Left renal cortex interstitium (tissue), 4 donors: ENCODE measurements at places on chromosomes 16 and 17. TPM values are rescaled to one million over a fixed set of nuclear protein-coding genes. Genes with fewer than 3 reads are reported as not detected.

DNA sequence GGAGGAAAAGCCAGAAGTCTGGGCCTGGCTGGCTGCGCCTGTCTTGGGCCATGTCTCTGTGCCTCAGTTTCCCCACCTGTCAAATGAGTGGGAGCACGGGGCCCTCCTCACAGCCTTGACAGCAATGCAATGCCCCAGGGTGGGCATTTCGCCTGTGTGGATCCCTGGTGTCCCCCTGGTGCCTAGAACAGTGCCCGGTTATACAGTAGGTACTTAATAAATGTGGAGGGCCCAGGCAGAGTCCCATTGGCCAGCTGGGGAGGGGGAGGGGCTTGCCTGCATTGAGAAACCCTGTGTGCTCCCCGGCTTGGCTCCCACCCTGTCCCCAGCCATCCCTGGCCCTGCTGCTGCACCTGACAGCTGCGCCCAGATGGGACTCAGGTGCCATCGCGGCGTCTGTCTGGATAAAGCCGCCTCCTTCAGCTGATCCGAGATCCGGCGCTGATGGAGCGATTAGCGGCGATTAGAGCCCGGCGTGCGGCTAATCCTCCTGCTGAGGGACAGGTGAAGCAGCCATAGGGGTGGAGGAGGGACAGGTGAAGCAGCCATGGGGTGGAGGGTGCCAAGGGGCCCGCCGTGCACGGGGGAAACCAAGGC lies 12.4 kb downstream of the ZFPM1 start:
- no peak for DNase-seq

- no peak for DNase-seq
These were observed 215.6 kb downstream of the MSI2 start for GRCh38 chr17:57471868-57472368.

DNA sequence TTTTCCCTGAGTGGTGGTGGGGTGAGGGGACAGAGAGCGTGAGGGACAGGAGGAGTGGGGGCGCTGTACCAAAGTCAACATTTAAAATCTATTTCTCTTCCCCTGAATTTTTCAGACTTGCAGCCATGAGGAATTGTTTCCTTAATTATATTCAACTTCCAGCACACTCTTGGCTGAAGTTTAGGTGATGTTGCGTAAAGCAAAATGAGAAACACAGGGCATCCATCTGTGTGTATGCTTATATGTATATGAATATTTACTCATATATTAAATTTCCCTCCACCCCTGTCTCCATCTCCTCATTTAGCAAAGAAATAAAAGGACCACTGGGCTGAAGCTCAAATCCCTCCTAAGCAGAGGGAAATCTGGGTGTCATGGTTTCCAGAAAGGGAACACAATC lies 218.1 kb downstream of the XYLT1 start:
- no peak for DNase-seq

DNA sequence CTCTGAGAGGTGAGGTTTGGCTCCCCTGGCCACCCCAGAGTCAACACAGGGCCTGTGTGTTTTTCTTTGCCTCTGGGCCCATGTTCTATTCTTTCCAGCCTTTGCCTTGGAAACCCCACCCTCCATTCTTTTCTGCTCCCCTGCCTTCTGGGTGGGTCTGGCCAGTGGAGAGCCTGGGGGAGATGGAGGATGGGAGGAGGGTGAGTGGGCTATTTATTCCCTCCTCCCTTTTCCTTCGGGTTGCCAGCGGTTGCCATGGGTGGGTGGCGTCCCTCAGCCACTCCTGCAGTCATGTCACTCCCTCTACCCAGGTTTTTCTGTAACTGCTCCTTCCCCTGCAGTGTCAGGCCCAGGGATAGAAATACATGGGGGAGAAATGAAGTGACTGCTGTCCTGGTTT lies 15.5 kb downstream of the CMIP start:
- DNase-seq = no peak

- no peak for DNase-seq
These were observed 54.2 kb upstream of the TRAP1 start for GRCh38 chr16:3771513-3771912.

The AMZ2 gene
- polyA plus RNA-seq = 94.0 TPM

The KLHL10 gene
- 0.58 TPM for polyA plus RNA-seq

The CPHXL2 gene
- 0.46 TPM for polyA plus RNA-seq
